Left lung (tissue), 14 donors: ENCODE measurements at places on chromosomes 1 and 21. TPM values are rescaled to one million over a fixed set of nuclear protein-coding genes. Genes with fewer than 3 reads are reported as not detected.
A peak's percentile ranks its signal among the peaks of the same experiment; 100 is the strongest.

DNA sequence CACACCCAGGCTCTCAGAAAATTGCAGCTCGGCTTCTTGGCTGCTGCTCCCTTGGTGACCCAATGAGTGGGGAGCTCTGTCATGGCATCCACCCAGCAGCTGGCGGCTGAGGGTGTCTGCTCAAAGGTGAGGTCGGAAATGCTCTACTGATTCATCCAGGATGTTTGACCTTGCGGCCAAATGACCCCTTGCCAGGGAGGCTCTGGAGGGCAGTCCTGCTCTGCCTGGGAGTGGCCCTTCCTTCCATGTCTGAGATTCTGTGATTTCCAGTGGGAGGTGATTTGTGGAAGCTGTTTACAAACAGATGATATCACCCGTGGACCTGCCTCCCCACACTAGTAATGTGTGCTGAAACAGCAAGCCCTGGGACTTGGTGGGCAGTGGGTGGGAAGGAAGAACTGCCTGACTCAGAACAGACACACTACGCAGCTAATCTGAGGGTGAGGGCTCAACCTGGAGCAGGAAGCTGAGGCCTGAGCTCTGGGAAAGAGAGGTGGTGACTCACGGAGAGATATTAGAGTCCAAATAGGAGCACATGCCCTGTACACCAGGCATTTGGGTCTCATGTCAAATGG is 3.0 kb downstream of the CRCT1 start:
- no peak overlapping the region for H3K27ac ChIP-seq
- H3K4me3 ChIP-seq, result no peak overlapping the region
- peaks cover 65% of the 10 kb centered on the region for H3K27me3 ChIP-seq
- no peaks in the 10 kb centered on the region for H3K36me3 ChIP-seq

DNA sequence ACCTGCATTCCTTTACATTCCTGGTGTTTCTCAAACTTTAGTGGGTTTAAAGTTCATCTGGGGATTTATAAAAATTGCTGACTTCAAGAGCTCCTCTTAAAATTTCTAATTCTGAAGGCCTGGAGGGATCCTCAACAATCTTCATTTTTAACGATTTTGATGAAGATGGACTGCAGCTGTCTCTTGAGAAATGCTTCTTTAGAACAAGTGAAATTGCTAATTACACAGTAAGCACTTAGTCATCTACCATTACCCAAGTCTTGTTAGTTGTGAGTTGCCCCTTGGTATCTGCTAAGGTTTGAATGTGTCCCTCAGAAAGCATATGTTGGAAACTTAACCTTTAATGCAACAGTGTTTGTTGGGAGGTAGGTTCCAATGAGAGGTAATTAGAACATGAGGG is 163.7 kb downstream of the LTN1 start:
- no peaks in the 10 kb centered on the region for H3K36me3 ChIP-seq
- no peak overlapping the region for H3K27ac ChIP-seq
- no peak for DNase-seq
- no peaks in the 10 kb centered on the region for H3K27me3 ChIP-seq

DNA sequence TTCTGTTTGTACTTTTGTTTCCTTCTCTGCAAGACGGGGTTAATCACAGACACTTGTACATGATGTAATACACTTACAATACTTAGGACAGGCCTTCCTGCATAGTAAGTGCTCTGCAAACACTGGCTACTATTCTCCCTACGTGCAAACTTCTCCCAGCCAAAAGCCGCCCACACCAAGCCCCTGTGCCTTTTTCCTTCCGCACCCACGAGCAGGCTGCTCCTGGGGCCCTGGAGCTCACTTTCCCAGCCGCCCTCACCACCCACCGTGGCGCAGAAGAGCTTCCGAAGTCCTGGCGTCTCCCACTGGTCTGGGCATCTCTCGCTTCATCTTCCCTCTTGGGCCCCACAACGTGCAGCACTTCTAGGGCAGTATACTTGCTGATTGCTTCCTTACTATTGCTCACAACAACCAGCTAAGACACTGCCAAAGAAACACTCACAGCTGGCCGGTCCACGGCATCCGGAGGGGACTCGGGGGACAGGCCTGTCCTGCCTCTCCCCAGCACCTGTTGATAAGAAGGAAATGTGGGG is 22.5 kb upstream of the GPR157 start:
- peaks cover 18% of the 10 kb centered on the region for H3K4me1 ChIP-seq
- peak overlapping the region; percentile 73 for H3K27ac ChIP-seq

DNA sequence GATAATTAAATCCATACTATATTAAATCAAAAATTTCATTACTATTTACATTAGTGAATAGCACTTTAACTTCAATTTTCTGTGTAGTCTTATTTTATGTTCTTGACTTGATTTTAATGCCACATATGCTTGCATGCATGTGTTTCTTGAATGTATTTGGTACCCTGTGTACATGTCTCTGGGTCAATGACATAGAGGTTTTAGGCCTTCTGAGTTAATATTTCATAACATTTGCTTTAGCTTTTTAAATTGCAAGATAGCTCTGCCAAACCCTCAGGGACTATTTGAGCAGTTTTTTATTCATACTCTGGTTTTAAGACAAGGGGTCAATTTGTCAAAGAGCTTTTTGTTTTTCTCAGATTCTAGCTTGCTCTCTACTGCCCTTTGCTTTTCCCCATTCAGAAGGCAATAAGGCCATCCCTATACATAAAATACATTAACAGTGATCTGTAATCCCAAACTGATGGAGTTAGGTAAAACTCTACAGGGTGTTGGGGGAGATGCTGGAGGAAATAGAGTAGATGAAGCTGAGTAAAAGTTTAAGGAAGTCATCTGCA is 5.0 kb downstream of the MLLT11 start:
- no peaks in the 10 kb centered on the region for H3K36me3 ChIP-seq
- H3K27ac ChIP-seq, result no peak overlapping the region
- no peak overlapping the region for H3K4me3 ChIP-seq
- H3K27me3 ChIP-seq, result no peaks in the 10 kb centered on the region

DNA sequence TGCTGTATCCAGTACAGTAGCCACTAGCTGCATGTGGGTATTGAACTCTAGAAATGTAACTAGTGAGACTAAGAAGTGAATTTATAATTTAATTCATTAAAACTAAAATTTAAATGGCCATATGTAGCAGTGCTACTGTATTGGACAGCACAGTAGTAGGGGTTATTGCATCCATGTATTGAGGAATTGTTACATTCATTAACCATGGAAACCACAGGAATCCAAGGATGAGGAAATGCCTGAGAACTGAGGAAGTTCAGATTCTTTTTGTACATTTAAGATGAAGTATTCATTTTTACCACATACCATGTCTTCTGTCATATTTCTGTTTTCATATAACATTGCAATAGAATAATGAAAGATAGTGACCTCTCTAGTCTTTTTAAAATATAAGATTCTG is 2.6 kb downstream of the MTF2 start:
- H3K4me3 ChIP-seq, result no peak overlapping the region
- peaks cover 11% of the 10 kb centered on the region for H3K4me1 ChIP-seq
- no peaks in the 10 kb centered on the region for H3K27me3 ChIP-seq
- DNase-seq, result peak; percentile 31

DNA sequence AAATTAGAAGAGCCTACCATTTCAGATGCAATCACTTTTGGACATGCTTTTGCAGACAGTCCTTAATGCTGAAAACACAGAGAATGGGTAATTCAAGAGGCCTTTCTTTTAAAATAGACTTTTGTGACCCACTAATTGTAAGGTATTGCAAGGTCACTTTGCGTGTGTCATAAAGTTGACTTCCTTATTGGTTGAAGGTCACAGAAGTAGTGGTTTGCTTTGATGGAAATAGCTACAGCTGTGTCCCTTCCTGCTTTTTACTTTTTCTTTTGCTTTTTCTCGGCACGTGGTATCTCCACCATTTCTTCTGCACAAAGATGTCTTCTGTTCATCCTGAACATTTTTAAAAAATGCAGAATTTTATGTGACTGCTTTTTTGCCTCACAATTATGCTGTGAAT is 146.8 kb downstream of the DYRK1A start:
- DNase-seq, result no peak
- H3K4me1 ChIP-seq, result peaks cover 4% of the 10 kb centered on the region
- no peak overlapping the region for H3K4me3 ChIP-seq
- H3K27me3 ChIP-seq, result no peaks in the 10 kb centered on the region

GRCh38 chr1:221334062-221334461 is 407.8 kb downstream of the DUSP10 start:
- no peak for DNase-seq
- no peaks in the 10 kb centered on the region for H3K27me3 ChIP-seq
- peak overlapping the region; percentile 59 for H3K27ac ChIP-seq
- H3K4me1 ChIP-seq, result peaks cover 18% of the 10 kb centered on the region
- H3K36me3 ChIP-seq, result no peaks in the 10 kb centered on the region
- H3K4me3 ChIP-seq, result no peak overlapping the region

DNA sequence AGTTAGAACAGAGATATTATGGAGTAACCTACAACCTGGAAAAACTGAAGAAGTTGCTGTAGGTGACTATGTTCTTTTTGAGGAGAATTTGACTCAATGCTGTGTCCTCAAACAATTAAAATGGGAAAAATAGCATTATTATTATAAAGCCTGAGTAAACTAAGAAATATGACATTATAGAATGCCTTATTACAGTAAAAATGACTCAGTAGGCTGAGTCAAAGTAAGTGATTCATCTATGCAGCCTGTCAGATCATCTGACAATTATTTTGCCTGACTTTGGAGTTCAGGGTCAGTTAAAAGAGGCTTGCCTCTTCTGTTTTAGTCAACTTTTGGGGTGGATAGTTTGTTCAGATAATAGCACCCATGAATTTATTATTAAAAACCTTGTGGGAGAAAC is 150.8 kb upstream of the PTGFR start:
- H3K27me3 ChIP-seq, result no peaks in the 10 kb centered on the region
- H3K36me3 ChIP-seq, result no peaks in the 10 kb centered on the region
- H3K4me1 ChIP-seq, result no peaks in the 10 kb centered on the region

GRCh38 chr1:26785611-26786436 is 1.9 kb upstream of the PIGV start:
- peak overlapping the region; percentile 99 for H3K27ac ChIP-seq
- H3K4me3 ChIP-seq, result peak overlapping the region; percentile 82
- no peaks in the 10 kb centered on the region for H3K27me3 ChIP-seq
- peaks cover 71% of the 10 kb centered on the region for H3K4me1 ChIP-seq

DNA sequence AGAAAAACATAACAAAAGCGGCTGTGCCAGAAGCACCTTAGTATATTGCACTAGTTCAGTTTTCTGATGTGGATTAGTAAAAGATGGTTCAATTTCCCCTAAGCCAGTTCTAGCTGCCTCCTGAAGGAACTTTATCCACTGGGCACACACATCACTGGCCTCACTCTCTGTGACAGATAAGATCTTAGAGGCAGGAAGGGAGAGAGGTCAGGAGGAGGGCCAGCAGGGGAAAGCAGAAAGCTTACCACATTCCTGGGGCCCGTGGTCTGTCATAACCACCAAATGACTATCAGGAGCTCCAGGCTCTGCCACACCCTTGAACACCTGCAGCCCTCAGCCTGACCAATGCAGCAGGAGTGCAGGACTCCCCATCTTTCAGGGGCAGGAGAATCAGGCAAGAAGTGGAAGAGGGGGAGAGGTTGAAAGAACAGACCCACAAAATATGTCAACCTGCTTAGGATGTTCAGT is 37.8 kb downstream of the LRRC71 start:
- H3K27me3 ChIP-seq, result no peaks in the 10 kb centered on the region
- peaks cover 95% of the 10 kb centered on the region for H3K36me3 ChIP-seq
- H3K4me1 ChIP-seq, result no peaks in the 10 kb centered on the region
- H3K27ac ChIP-seq, result no peak overlapping the region

- H3K4me1 ChIP-seq, result peaks cover 6% of the 10 kb centered on the region
- DNase-seq, result peak; percentile 37
- H3K27me3 ChIP-seq, result no peaks in the 10 kb centered on the region
- peak within 1 kb of the TSS; percentile 85 for H3K27ac ChIP-seq
- peak within 1 kb of the TSS; percentile 96 for H3K4me3 ChIP-seq
Measured at GRCh38 chr1:179229214-179230140, at the start of gene ABL2. ABL2 (minus strand) TSS chr1:179229677; CDS start chr1:179229397, 280 bp downstream.

DNA sequence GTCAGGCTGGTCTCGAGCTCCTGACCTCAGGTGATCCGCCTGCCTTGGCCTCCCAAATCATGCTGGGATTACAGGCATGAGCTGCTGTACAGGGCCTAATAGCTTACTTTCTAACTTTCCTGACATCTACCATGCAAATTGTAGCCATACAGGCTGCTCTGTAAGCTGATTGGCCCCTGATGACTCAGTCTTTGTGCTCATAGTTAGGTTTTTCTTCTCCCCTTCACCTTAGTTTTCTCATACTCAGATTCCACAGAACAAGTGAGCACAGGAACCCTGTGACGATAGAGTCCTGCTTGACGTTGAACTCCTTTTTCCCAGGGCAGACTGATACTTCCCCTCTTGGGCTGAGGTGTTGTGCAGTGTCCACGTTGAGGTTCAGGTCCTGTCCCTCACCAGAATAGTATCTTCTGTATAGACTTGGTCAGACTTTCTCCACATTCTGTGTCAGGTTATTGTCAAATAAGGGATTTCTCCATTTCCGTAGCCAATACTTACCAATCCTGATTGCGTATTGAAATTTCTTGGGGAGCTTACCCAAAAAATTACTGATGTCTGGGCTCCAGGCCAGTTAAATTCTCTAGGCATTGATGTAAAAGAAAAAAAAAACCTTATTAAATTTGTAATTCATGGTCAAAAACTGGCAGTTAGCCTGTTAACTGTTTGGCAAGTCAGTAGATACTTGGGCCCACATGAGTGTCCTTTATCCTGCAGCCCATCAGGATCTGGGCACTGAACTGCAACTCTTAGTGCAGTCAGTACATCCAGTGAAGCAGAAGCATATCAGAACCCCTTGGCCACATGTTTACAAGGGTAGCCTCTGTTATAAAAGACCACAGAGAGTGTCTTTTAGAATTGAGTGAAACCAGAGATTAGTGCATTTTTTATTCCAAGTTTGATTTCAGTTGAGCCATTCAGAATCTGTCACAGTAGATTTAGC is 118.2 kb downstream of the DYRK1A start:
- H3K27me3 ChIP-seq, result no peaks in the 10 kb centered on the region
- peaks cover 51% of the 10 kb centered on the region for H3K36me3 ChIP-seq
- H3K4me3 ChIP-seq, result no peak overlapping the region
- DNase-seq, result no peak
- peaks cover 10% of the 10 kb centered on the region for H3K4me1 ChIP-seq

DNA sequence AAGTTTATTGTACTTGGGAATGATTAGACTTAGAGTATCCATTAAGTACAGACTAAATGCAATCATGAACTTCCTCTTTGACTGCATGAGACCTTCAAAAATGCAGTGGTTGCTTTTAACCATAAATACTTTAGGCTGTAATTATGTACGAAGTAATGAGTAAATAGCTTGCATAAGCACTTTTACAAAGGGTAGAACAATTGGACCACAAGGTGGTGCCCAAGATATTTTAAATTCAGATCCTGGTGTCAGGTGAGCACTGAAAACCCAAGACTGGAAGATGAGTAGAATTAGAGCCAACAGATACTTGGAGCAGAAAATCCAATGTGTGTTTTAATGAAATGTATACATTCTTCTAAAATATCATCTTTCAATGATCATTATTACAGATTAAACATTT is 43.4 kb upstream of the RHOU start:
- no peaks in the 10 kb centered on the region for H3K27me3 ChIP-seq
- H3K4me1 ChIP-seq, result no peaks in the 10 kb centered on the region
- no peak for DNase-seq
- no peak overlapping the region for H3K27ac ChIP-seq
- no peaks in the 10 kb centered on the region for H3K36me3 ChIP-seq

The SPRR3 gene
- 0.28 TPM for polyA plus RNA-seq

The IFI44 gene
- polyA plus RNA-seq, result 53.0 TPM

The PRDM16 gene
- polyA plus RNA-seq, result 16.8 TPM

The NID1 gene
- 232 TPM for polyA plus RNA-seq
